ENCODE measurements at places on chromosomes 4 and X.
A peak's percentile ranks its signal among the peaks of the same experiment; 100 is the strongest.

DNA sequence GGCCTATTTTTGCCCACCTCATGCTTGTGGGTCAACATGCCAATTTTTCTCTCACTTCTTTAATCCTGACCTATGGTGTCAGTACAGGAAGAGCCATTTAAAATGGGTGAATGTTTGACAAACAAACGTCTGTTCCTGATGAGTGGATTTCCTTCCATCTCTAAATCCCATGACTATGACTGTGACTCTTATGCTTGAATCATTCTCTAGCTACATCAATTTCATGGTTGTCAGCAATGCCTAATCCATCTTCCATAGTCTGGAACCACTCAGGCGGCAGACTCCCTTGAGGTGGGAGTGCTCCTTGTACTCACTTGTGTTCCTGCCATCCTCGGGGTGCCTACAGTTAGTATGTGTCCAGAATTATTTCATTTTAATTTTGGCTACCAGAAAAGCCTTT, 194.9 kb upstream of the RPS6KA3 start:
- no peak for DNase-seq

- peak; percentile 55 for DNase-seq
These were observed 218.2 kb downstream of the IDS start for GRCh38 chrX:149286940-149287349.

GRCh38 chr4:5710065-5710960, 688 bp upstream of the EVC start:
- DNase-seq: peak; percentile 50

DNA sequence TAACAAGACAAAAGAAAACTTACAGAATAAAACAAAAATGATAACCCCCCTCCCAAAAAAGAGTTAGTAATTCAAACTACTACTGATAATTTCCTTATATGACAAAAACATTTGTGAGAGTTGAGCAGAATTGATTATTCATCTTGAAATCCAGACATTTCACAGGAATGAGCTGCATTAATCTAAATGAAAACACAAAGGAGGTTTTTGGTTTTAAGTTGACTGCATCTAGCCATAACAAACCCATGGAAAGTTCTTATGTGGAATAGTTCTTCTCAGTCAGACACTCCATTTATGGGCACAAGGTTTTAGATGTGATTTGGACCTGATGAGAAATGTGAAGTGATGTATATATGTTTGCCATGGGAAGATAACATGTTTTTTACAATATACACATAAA, 95.4 kb downstream of the VCX2 start:
- DNase-seq: no peak

GRCh38 chr4:37438564-37439279, 194.2 kb downstream of the NWD2 start:
- no peak for DNase-seq

DNA sequence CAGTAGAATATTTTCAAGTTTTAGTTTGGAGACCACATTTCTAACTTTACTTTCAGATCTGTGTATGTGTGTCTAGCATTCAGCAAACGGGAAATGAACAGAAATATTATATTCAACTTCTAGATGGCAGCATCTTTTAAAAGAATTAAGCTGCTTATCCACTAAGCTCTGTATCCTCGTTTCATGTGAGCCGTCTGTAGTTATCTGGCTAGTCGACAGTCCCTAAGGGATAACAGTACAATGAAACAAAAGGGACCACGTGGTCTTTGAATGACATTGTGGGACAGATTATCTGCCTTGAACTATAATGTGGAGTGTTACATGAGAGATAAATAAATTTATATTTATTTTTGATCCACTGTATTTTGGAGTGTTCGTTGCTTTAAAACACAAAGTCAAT, 35.8 kb upstream of the PRSS12 start:
- no peak for DNase-seq

- DNase-seq: peak; percentile 9
These were observed 123.1 kb downstream of the BTC start for GRCh38 chr4:74671080-74671698.

GRCh38 chrX:119636419-119636818, 30.2 kb upstream of the NKRF start:
- DNase-seq: no peak

DNA sequence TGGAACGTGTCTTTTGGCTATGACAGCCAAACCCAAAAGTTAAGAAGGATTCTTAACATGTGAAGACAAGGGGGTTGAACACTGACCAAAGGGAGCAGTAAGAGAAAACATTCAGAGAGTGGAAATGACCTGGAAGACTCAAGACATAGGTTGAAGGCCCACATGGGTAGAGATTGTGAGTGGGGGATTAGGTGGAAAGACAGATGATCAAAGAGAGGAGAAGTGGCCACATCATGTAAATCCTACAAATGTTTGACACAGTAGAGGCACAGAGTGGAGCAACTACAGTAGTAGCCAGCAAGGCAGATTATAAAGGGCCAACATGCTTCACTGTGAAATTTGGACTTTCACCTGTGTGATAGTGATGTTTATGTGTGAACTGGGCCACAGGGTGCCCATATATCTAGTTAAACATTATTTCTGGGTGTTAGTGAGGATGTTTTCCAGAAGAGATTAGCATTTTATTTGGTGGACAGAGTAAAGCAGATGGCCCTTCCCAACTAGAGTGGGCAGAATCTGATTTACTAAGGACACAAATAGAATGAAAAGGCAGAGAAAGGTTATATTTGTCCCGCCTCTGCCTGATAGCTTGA, 559.3 kb downstream of the RAB28 start:
- no peak for DNase-seq

DNA sequence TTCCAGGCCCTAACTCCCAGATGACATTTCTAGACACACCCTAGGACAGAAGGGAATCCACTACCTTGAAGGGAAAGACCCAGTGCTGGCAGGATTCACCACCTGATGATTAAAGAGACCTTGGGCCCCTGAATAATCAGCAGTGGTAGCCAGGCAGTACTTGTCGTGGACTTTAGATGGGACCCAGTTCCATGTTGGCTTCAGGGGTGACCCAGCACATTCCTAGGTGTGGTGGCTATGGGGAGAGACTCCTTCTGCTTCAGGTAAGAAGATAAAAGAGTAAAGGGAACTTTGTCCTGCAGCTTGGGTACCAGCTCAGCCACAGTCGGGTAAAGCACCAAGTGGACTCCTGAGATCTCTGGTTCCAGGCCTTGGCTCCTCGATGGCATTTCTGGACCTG, 131.8 kb upstream of the S100G start:
- no peak for DNase-seq

Data from cerebellar cortex (tissue), 1 donor.